HFFc6 (cell line): ENCODE measurements at places on chromosomes 4 and X.

GRCh38 chr4:2787230-2788100, 5.4 kb upstream of the SH3BP2 start:
- no peak for DNase-seq

DNA sequence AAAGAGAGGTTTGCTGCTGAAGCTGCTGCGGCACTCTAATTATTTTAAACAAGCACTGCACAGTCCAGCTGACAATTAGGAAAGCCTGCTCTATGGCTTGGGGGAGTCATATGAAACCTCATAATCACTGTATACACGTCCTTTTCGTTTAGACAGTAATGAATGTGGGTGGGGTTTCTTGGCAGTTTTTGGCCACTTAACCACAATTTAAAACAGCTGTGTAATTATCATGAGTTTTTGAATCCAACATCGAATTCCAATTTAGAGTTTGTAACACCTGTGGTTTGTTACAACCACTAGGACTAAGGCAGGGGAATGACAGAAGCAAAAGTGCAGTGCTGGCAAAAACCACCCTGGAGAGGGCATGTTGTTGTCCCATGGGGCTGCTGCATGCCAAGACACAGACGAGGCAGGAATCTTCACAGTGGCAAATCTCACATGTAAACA, 99.5 kb downstream of the CXXC4 start:
- DNase-seq = no peak

GRCh38 chr4:83331956-83332355, 2.7 kb downstream of the HPSE start:
- no peak for DNase-seq

GRCh38 chrX:39196192-39197102, 395.2 kb downstream of the MID1IP1 start:
- no peak for DNase-seq
